CD4-positive, alpha-beta T cell treated with Interferon alpha-2 for 1 hour (primary cell): ENCODE measurements at places on chromosomes 16 and 17.

DNA sequence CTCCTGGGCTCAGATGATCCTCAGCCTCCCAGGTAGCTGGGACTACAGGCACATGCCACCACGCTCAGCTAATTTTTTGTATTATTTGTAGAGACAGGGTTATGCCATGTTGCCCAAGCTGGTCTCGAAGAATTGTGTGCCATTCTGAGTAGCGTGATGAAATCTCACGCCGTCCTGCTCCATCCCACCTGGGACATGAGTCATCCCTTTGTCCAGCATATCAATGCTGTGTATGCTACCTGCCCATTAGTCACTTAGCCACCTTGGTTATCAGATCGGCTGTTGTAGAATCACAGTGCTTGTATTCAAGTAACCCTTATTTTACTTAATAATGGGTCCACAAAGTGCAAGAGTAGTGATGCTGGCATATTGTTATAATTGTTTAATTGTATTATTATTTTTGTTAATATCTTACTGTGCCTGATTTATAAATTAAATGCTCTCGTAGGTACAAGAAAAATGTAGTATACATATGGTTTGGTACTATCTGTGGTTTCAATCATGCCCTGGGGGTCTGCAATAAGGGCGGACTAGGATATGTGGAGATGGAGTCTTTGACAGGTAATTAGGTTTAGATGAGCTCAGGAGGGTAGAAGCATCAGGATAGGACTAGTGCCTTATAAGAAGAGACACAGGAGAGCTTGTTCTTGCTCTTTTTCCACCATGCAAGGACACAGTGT is 26.6 kb upstream of the SLC13A2 start:
- no peak for DNase-seq

DNA sequence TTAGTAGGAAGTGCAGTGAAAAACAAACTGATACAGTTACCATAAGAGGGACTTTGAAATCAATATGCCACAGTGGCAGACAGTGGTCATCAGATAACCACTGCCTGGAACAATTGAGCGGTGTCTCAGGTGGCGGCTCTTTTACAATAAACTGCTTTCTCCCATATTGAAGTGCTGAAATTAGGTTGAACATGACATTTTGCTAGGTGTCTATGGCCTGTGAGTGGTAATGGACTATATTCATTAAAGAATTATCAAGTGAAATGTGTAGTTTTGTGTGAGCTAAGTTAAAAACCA is 214.7 kb downstream of the RPTOR start:
- no peak for DNase-seq

GRCh38 chr16:4683255-4684057 is 9.9 kb upstream of the NUDT16L1 start:
- no peak for DNase-seq

- DNase-seq = no peak
Observed at GRCh38 chr17:32515677-32516383, 29.0 kb downstream of the CDK5R1 start.
